ENCODE measurements at places on chromosomes 7 and 10.
A peak's percentile ranks its signal among the peaks of the same experiment; 100 is the strongest.

DNA sequence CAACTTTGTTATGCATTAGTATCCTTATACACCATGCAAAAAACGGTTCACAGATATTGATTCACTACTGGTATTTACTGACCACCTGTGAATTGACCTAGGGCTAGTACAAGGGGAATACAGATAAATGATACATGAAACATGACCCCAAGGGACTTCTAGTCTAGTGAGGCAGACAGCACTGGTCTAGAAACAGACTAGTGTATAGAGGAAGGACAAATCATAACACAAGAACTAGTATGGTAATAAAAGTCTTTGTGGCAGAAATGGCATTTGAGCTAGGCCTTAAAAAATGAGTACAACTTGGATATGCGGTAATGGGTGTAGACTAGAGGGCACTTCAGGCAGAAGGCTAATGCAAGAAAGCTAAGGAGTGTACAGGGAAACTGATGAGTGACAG lies 86.6 kb downstream of the SLC25A13 start:
- DNase-seq = no peak

GRCh38 chr7:80968606-80969005 lies 49.8 kb upstream of the SEMA3C start:
- DNase-seq = no peak

- no peak for DNase-seq
These were observed at the start of gene RAMP3 for GRCh38 chr7:45157653-45158401. TSS of gene RAMP3 (plus strand) at chr7:45157791. CDS start at chr7:45157829, 38 bp downstream.

DNA sequence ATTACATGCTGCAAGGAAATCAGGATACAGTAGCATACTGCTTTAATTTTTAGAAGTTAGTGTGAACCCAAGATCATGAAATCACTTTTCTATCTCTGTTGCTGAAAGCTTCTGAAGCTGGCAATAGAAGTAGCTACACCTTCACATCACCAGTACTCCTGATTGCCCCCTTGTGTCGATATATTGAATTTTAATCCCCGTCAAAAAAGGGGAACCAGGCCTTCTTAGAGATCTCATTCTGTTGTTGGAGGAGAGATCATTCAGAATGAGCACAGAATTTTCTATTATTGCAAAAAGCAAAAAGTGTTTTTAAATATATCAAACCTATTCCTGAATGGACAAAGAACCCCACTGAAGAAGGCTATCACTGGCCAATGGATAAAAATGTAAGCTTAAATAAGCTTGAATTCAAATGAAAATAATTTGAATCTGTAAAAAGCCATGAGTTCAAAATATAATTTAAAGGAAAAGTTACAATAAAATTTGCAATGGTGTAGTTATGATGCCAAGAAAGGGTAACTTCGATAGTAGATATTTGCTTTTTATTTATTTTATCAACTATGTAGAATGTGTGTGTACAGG lies 39.7 kb upstream of the TEX47 start:
- peak; percentile 5 for DNase-seq

- peak; percentile 90 for DNase-seq
These were observed 116.2 kb downstream of the CDH23 start for GRCh38 chr10:71512761-71513539.

Data from PC-9 (cell line).